Mesenchymal stem cell (in vitro differentiated cells and primary cell): ENCODE measurements at places on chromosomes 2 and 18.

DNA sequence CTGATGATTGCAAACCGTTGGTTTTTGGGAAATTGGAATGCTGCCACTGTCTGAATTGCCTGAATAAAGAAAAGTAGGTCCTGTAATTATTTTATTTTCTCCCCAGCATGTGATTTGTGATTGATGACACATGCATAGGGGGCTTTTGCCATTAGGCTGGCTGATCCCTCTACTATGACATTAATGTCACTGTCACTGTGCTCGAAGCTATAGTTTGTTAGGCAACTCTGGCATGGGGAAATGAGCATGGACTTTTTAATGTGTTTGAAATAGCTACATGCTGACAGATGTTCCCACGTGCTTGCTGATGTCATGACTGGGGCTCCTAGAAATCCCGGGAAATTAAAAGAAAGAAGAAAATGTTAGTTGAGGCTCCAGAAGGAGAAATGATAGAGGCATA is 99.1 kb downstream of the HRH4 start:
- DNase-seq, result no peak

DNA sequence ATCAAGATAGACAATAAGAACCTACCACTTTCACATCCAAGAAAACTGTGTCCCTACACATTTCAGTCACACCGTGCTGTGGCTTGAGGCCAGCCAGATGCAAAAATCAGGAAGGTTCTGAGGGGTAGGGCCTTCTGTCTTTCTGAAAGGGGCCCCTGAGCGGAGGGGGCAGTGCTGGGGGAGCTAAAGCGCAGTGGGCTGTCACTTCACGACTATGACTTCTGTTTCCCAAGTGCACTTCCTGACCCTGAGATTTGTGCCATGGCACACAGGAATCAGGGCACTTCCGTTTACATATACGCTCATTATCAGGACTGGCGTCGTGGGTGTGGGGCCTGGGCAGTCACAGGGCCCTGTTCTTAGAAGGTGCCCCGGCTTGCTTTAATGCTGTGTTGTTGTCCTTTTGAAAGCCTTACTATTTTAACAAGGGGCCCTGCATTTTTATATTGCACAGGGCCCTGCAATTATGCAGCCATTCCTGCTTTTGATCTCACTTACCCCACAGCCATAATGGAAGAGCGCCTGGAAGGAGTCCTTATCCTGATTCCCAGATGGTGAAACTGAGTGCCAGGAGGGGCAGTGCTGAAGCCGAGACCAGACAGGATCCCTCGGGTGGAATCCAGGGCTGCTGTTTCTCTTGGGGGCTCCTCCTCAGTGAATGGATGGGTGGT is 620 bp downstream of the NGEF start:
- no peak for DNase-seq

DNA sequence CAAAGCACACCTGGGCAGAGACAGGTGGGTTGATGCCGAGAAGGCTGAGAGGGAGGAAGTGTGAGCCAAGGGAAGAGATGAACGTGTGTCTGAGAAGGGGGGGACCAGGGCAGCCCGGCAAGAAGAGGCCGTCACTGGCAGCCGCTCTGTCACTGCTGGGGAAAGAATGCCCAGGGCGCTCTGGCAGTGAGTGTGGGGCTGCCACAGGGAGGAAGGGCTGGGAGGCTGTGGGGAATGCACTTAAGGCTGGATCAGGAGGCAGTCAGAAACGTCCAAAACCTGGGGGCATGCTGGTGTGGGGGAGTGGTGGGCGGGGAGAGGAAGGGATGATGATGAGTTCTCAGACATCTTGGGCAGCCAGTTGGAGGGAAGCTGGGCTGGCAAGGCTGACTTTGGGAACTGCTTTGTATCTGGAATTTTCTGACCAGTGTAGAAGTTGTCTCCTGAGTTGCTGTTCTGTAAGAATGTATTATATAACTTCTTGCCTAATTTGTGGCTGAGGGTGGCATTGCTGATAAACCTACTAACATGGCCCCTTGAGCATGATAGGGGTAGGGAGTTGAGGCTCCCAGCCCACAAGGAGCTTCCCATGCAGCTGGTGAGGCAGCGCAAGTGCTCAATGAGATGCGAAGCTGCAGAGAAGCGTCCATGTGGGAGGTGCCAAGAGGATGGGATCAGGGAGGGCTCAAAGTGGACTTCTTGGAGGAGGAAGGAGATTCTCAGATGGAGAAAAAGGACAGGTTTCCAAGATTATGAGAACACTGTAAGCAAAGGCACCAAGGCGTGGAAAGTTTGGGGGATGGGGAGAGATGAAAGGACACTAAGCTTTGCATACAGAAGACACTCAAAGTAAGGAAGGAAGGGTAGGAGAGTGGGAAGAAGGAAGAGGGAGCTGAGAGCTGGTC is 185.1 kb upstream of the HAAO start:
- no peak for DNase-seq

DNA sequence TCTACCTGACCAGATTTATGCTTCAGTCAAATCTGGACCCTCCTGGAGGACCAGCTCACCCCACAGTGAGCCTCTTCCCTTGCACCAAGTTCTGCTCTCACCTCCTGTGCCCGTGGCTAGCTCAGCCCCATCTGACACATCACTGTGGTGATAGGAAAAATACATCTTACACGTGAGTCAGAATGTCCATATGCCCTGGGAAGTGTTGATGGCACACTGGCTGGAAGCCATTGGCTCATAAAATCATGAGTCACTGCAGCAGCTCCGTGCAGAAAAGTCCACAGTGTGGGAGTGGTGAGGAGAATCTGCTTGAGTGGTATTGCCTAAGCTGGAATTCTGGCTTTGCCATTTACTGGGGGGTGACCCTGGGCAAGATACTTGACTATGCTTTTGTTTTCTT is 42.6 kb upstream of the RAPGEF4 start:
- peak; percentile 98 for DNase-seq

DNA sequence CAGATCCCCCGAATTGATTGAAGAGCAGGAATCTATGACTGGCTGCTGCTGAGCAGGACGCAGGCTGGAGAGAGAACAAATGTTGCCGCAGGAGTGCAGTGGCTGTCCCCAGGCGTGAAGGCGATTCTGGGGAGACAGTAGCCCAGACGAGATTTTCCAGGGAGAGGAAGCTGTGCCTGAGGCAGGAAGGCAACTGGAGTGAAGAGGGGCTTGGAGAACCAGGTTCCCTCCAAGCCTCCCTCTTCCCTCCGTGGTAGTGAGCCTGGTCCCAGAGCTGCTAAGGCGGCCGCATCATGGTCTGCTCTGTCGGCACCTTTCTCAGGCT is 1.3 kb upstream of the NPPC start:
- DNase-seq, result no peak

DNA sequence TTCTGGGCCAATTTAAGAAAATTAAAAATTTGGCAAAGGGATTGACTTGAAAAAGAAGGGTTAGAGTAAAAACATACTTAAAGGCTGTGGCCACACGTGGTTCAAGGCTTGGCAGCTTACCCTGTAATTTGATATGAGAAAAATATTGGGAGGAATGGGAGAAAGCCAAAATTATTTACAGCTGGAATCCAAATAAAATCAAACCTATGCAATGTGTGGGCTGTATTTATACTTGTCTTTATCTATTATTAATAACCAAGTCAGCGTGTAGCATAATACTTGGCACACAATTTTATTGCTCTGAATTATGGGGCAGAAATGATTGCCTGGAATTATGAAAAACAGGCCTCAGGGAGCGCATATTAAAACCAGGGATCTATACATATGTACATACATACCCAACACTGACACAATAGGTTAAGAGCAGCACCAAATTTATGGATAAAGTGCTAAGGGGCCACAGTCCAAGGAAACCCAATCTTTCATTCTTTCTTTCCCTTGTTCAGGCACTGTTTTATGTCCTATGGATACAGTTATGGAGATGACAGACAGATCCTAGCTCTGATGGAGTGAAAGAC is 35.6 kb downstream of the FAM124B start:
- DNase-seq, result no peak

DNA sequence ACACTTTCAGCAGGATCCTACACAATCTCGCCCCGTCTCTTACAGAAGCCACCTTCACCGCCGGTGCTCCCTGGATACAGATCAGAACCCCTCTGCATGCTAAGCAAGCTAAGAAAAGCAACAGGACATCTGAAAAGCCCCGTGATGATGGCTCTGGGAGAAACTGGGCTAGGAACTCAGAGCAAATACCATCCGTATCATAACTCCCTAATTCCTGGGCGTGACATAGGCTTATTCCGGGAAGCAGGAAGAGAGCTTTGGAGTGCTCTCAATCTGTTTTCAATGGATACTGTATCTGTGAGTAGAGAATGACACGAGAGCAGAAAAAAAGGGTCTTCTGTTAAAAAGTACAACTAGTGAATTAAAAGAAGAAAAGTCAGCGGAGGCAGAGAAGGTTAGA is 121.6 kb downstream of the SPP2 start:
- DNase-seq, result no peak
